ENCODE measurements at places on chromosomes 16 and 17.
A peak's percentile ranks its signal among the peaks of the same experiment; 100 is the strongest.

DNA sequence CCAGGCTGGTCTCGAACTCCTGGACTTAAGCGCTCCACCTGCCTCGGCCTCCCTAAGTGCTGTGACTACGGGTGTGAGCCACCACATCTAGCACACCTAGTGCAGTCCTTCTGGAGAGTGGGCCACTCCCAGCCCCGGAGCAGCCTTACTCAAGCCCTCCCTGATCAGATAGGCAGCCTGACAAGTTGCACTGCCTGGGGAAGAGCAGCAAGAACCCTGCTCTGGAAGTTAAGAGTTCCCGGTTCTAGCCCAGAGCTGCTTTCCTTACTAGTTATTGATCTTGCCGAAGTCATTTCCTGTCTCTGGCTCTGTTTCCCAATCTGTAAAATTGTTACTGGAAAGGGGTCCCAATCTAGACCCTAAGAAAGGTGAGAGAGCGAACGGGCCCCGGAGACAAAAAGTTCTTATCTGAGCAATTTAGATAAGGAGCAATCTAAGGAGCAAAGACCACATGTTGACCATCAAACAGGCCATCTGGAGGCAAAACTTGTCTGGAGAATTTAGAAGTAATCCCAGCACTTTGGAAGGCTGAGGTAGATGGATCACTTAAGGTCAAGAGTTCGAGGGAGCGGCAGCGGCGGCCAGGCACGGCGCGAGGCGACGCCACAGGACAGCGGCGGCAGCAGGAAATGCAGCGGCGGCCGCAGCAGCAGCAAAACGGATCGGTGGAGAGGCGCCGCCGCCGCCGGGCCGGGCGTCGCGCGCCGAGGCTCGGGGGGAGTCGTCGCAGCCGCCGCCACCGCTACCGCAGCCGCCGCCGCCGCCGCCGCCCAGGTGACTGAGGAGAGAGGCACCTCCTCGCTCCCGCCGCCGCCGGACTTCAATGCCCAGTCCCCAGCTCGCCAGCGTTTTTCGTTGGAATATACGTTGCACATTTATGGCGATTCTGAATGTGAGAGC is 4.3 kb upstream of the NAGLU start:
- DNase-seq, result no peak

DNA sequence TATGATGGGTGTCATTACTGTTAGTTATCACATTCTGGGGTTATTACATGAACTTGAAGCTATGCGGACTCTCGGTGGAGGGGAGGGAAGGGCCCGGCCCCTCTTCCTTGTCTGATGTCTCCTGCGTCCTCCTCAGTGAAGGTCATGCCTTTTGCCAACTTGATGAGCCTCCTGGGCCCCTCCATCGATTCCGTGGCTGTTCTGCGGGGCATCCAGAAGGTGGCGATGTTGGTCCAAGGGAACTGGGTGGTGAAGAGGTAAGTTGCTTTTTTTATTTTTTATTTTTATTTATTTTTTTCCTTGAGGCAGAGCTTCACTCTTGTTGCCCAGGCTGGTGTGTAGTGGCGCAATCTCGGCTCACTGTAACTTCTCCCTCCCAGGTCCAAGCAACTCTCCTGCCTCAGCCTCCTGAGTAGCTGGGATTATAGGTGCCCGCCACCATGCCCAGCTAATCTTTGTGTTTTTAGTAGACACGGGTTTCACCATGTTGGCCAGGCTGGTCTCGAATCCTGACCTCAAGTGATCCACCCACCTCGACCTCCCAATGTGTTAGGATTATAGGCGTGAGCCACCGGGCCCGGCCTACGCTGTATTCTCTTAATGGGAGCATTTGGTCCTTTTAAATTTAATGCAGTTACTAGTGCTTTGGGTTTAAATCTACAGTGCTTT is 21.6 kb downstream of the POLR3E start:
- no peak for DNase-seq

DNA sequence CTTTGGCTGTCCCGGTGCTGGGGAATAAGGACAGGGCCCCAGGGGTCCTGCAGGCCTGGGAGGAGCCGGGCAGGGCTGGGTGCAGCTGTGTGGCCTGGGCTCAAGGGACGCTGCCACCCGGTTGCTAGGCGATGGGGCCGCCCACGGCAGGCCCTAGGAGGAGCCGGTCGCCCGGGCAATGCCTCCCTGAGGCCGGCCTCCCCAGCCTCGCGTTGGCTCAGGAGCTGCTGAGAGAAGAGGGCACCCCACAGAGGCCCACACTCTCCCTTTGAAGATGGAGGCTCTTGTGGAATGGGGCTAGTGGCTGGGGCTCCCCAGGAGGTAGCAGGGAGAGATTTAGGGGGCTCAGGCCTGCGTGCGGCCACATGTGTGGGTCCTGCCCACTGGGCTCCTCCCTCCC is at the start of gene CIBAR2:
Gene CIBAR2, minus strand, starts transcription at position 109 of the 400 bp plus-strand sequence. CDS start 120 bp downstream, outside the sequence.
- DNase-seq, result no peak

DNA sequence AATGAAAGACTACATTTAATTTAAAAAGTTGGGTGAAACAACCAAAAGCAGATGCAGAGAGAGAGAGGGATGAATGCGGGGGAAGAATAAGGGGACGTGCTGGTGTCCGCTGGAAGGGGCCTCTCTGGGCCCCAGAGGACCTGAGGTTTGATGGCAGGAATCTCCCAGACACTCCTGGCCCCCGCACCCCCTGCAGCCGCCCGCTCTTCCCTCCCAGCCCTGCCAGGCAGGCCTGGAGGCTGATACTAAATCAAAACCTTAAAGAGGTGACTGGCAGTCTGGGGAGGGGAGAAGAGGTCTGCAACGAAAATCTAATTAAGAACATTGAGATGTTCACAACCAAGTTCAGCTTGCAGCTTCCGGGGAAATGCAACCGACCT is 2.4 kb downstream of the FOXL1 start:
- DNase-seq, result no peak

GRCh38 chr16:2852003-2852730 is 5.8 kb downstream of the PRSS22 start:
- no peak for DNase-seq

DNA sequence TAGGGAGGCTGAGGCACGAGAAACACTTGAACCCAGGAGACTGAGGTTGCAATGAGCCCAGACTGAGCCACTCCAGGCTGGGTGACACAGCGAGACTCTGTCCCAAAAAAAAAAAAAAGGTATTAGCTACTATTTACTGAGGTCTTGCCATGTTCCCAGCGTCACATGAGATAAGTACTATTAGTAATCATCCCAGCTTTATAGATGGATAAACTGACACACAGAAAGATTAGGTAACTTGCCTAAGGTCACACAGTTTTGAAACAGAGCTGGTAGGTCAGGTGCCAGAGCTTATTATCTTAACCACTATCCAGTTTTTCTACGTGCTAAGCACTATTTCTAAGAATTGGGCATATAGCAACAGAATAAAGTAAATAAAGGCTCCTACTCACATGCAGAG is 51.6 kb downstream of the TEX14 start:
- DNase-seq, result no peak

DNA sequence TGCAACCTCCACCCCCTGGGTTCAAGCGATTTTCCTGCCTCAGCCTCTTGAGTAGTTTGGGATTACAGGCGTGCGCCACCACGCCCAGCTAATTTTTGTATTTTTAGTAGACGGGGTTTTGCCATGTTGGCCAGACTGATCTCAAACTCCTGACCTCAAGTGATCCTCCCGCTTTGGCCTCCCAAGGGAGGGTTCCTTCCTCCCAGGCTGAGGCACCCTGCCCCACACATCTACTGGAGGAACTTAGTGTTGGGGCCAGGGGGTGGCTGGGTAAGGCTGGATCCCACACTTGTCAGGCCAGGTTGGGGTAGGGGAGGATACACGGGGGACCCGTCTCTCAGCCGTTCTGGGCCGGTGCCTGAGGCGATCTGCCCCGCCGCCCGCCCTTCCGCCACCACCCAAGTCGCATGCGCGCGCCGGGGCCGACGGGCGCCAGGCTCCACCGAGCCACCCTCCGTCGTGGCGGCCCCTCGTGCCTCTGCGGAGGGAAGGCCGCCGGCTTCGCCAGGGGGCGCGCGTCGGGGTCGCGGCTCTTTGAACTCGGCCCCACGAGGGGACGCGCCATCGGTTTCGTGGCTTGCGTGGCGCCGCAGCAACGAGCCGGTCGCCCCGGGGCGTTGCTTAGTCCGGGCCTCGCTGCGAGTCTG is 15.9 kb downstream of the GRB7 start:
- DNase-seq, result no peak

- DNase-seq, result no peak
Measured at GRCh38 chr16:71811261-71811803, 2.7 kb upstream of the AP1G1 start.

GRCh38 chr16:46974352-46974751 is 878 bp upstream of the DNAJA2 start:
- DNase-seq, result no peak

GRCh38 chr17:50557630-50558029 is 2.9 kb upstream of the CACNA1G start:
- no peak for DNase-seq

DNA sequence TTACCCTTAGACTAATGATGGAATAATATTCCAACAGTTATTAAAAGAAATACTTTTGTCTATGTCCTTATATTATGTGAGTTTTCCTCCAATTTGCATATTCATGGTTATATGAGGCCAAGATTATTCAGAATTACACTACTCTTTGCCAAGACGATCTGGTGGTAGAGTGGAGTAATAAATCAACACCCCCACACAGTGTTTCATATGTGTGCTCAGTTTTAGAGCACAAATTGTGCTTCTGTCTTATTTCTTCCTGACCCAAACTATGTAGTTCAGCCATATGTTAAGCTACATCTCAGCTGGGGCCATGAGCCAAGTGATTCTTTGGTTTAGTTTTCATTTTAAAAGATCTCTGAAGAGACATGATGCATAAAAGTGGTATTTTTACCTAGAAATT is 26.9 kb upstream of the PPM1E start:
- DNase-seq, result no peak

DNA sequence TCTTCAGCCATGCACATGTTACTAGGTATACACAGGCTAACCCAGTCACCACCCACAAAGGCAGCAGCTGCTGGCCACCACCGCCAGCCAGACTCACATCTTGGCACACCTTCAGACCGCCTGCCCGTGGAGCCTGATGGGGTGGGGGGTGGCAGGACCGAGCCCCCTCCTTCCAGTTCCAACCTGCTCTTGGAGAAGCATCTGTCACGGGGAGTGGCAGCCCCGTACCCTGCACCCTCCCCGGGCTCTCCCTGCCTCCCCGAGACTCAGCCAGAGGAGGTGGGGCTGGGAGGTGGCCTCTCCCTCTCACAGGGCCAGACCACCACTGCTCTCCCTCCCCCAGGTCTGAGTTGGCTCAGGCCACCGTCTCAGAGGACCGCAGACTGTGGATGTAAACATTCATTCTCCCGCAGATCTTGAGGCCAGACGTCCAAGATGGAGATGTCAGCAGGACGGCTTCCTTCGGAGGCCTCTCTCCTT is 11.3 kb upstream of the RBFOX3 start:
- peak; percentile 80 for DNase-seq

GRCh38 chr17:61124562-61124961 is 275.1 kb upstream of the TBX2 start:
- DNase-seq, result no peak

GRCh38 chr17:57406131-57406980 is 150.0 kb downstream of the MSI2 start:
- no peak for DNase-seq

DNA sequence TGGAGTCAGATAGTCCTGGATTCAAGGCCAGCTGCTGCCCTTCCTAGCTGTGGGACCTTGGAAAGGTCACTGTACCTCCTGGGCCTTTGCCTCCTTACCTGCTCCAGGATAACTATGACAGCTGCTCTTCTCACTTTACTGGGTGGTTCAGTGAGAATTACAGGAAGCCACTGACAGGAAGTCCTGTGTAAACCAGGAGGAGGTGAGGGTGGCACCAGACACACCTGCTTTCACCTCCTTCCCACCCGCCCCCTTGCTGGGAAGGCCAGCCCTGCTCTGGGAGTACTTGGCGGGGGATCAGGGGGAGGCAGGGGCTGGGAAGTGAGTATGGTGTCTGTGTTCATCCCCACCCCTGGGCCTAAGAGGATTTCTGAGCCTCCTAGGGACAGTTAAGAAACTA is 42.6 kb downstream of the CPNE2 start:
- DNase-seq, result no peak

DNA sequence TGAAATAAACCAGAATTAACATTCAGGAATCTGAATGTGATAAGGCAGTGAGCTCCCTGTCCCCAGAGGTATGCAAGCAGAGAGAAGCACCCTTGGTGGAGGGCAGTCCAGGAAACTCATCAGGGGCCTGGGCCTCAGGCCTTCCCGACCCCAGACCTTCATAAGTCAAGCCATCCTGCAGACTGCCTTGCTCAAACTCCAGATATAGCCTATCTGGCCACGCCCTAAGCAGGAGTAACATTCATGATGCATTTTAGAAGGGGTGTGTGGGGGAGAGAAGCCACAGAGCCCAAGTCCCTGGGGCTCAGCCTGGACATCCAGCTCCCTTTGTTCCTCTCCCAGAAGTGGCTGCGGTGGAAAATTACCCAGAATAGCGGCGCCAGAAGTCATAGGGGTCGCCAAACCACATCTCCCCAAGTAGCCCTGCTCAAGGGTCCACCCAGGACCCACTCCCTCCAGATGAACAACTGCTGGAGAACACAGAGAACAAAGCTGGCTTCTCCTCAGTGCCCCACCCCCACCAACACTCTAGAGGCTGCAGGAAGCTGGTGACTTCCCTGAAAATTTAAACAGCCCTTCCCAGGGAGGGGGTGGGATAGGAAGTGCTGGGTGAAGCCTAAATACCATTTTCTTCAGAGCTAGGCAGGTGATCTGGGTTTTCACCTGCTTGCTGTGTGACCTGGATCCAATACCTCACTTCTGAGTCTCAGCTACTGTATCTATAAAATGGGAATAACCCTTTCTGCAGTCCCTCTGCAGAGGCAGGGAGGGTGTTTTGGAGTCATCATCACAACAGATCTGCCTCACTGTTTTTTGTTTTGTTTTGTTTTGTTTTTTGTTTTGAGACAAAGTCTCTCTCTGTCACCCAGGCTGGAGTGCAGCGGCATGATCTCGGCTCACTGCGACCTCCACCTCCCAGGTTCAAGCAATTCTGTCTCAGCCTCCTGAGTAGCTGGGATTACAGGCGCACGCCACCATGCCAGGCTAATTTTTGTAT is 1.5 kb upstream of the SREBF1 start:
- DNase-seq, result no peak

- no peak for DNase-seq
Measured at GRCh38 chr16:12271006-12271405, 294.5 kb downstream of the SNX29 start.

DNA sequence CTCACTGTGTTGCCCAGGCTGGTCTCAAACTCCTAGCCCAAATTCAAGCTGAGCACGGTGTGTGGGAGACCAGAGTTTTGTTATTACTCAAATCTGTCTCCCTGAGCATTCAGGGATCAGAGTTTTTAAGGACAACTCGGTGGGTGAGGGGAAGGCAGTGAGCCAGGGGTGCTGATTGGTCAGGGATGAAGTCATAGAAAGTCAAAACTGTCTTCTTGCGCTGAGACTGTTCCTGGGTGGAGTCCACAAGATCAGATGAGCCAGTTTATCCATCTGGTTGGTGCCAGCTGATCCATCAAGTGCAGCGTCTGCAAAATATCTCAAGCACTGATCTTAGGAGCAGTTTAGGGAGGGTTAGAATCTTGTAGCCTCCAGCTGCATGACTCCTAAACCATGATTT is 346.3 kb downstream of the TMEM114 start:
- DNase-seq, result no peak

GRCh38 chr17:56886288-56886731 is 27.5 kb downstream of the TRIM25 start:
- DNase-seq, result no peak

GRCh38 chr16:79466111-79466510 is 134.4 kb downstream of the MAF start:
- no peak for DNase-seq

Measured in NCI-H446 (cell line).